ENCODE measurements at places on chromosomes 3 and 15.

DNA sequence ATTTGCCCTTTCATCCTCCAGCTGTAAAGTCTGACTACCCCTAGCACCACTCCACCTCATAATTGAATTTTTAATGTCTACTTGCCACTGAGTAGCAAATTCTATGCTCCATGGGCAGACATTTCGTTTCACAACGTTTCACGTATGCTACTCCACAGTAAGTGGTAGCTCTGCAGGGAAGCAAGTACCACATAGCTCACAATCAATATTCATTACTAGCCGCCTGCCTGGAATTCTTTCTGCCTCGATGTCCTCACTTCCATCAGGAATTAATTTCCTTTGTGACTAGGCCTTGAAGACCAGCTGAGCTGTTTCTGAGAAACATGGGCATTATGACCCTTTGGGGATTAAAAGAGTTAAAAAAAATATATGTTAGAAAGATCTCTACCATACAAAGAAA, 15.3 kb downstream of the NPTN start:
- no peak for DNase-seq

DNA sequence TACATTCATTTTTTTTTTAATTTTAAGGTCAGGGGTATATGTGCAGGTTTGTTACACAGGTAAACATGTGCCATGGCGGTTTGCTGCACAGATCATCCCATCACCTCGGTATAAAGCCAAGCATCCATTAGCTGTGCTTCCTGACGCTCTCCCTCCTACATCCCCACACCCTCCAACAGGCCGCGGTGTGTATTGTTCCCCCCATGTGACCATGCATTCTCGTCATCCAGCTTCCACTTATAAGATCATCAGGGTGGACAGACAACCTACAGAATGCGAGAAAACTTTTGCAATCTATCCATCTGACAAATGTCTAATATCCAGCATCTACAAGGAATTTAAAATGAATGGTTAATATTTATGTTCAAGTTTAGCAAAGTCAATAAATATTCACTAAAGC, 19.4 kb downstream of the ILDR1 start:
- no peak for DNase-seq

DNA sequence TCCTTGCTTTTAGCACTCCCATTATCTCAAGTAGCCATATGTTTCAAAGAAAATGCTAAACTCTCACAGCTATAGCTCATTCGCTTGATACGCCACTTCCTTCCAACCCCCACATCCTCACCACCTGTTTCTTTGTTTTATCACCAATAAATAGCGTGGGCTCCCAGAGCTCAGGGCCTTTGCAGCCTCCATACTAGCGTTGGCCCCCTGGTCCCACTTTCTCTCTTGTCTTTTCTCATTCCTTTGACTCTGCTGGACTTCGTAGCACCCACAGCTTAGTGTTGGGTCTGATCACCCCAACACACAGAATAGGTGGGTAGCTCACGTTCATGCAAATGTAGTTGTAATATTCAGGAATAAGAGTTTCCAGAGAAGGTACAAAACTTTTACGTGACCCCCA, 4.1 kb upstream of the GPD1L start:
- DNase-seq: no peak

- no peak for DNase-seq
Measured at GRCh38 chr15:26521130-26521529, 251.7 kb downstream of the GABRB3 start.

GRCh38 chr3:116930786-116931185, 221.2 kb downstream of the TUSC7 start:
- DNase-seq: no peak

DNA sequence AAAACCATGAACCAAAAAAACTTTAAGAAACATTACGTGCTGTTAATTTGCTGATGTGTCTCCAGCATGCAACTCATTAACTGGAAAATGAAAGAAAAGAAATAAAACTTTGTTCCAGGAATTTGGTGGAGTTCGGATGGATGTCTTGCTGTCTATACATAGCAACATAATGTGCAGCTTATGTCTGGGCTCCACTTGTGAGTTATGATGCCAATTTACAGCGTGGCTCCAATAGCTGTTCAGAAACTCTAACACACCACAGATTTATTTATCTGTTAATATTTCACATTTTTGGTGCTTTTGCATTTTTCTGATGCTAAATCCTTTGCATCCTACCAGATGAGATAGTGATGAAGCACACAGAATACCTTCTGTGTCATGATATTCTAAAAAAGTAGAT, 45.1 kb downstream of the MAP4 start:
- DNase-seq: no peak

DNA sequence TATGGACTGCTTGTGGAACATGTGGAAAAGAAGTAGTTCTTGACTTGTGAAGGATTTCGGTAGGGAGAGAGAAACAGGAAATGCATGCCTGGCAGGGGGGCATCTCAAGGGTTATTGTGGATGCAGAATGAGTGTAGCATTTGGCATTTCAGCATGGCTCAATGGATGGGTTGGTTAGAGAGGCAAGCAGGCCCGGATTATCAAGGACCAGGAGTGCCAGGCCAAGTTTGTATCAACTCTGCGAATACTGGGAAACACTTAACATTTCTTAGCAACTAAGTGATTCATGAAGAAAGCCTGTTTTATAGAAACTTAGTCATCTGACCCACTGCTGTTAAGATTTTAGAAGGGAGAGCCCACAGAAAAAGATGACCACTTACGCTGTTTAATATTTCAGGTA, 33.6 kb downstream of the KIF15 start:
- no peak for DNase-seq

DNA sequence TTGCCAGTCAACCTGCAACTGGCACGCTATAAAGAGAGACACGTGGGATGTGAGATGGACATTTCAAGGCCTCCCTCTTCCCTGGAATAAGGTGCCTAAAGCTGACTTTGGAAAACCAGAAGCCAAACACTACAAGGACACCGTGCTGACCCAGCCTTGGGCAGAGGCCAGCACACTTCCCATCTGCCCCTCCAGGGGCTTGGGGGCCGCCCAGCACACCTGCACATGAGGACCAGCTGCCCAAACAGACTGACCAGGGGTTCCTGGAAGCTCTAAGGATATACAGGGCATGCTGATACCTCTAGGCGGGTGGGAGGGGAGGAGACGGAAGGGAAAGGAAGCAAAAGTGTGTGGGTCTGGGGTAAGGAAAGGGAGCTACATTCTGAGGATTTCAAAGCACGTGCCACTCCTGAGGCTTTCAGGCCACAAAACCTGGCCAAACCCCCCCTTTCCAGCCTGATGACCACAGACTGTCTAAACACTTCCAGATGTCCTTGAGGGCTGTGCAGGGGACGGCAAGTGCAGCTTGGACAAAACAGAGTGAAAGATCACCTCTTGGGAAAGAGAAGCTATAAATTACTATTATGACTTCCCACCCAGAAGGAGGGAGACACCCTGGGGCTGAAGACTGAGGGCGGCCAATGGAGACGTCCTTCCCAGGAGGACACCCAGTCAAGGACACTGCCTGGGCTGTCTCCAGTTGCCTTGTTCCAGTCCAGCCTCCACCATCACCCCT, 57.9 kb downstream of the ADCY5 start:
- no peak for DNase-seq

GRCh38 chr3:175493301-175493700, 634.2 kb downstream of the NAALADL2 start:
- DNase-seq: no peak

DNA sequence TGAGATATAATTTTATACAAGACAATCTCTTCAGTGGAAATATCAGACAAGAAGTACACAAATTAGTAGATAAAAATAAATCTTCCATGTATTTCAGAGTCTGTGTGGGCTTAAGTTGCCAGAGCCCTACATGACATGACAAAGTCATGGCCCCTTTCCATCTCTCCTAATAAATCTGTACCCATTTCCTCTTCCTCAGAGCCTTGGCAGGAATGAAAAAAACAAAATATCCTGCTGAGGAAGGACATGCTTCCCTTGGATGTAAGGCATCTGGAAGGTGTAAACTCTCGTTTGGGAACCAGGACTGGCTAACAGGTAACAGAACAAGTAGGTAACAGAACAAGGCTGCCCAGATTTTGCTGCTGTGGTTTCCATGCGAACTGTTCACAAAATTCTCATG, 148.1 kb downstream of the SNRK start:
- DNase-seq: no peak

GRCh38 chr3:194925614-194926013, 239.9 kb downstream of the FAM43A start:
- no peak for DNase-seq

DNA sequence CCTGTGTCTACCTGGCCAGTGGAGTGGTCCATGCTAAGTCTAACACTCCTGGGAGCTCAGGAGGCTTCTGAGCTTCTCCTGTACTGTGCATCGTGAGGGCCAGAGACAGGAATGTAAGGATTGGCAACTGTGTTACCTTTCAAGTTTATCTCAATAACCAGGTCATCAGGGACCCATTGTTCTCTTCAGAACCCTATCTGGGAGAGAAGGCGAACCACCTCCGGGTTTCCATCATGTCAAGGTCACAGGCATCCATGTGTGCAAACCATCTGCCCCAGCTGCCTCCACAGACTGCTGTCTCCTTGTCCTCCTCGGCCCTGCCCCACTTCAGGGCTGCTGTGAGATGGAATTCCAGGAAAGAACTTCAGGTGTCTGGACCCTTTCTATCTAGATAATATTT, 5.9 kb downstream of the ANKRD63 start:
- DNase-seq: no peak

All from stimulated activated CD8-positive, alpha-beta memory T cell treated with anti-CD3 and anti-CD28 coated beads, Interleukin-4, amount 100 ng/mL, for 24 hours (primary cell).